A172 (cell line): ENCODE measurements at places on chromosomes 3 and 15. TPM values are rescaled to one million over a fixed set of nuclear protein-coding genes. Genes with fewer than 3 reads are reported as not detected.

NPAP1 gene
- total RNA-seq, result not detected in 2 replicates

GRCh38 chr3:170338690-170339340, 18.7 kb upstream of the SKIL start:
- no peak for DNase-seq

DNA sequence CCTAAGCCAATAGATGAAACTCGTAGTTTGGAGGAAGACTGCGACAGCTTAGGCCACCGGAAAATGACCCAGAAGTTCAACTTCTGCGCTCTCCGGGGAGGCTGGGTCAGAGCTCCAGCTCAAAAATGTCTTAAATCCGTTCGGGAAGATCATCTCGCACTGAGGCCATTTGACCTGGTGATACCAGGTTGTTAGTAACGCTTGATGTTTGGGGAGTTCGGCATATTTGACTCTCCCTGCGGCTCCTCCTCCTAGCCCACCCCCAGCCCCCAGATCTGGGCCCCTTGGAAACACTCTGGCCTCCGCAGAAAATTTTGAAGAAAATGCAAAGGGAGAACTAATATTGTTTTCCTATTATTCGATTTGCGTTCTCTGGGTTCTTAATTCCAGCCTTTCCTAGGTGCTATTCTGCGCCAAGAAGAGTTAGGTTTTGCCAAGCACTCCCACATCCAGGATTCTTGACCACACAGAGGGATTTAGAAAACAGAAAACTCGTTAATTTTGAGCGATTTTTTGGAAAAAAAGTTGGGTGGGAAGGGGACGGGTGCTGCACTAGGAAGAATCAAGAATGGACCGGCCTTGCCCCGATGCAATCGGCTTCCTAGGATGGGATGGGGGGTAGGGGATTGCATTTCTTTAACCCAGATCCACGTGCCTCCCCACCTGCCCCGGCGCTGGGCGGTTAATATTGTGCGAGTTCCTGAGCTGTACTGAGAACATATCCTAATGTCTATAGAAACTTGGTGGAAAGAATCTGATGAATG, 50.0 kb downstream of the ZIC4 start:
- DNase-seq, result no peak

DNA sequence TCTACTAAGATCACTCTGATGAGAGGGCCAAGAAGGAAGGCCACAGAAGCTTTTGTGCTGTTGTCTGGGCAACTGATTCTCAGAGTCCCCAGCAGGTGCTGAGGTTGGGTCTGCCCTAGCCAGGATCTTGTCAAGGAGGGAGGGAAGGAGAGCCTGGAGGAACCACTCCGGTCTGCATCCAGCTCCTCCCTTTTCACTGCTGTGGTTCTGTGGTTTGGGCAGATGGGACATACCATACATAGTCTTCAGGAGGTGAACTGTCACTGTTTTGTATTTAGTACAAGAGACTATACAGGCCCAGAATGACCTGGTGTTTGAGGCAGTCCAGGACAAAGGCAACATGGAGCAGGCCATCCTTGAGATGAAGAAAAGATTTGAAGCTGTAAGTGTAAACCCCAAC, 21.9 kb downstream of the C3orf62 start:
- peak; percentile 42 for DNase-seq
